ENCODE measurements at places on chromosomes 7 and 10. TPM values are rescaled to one million over a fixed set of nuclear protein-coding genes. Genes with fewer than 3 reads are reported as not detected.
A peak's percentile ranks its signal among the peaks of the same experiment; 100 is the strongest.

DNA sequence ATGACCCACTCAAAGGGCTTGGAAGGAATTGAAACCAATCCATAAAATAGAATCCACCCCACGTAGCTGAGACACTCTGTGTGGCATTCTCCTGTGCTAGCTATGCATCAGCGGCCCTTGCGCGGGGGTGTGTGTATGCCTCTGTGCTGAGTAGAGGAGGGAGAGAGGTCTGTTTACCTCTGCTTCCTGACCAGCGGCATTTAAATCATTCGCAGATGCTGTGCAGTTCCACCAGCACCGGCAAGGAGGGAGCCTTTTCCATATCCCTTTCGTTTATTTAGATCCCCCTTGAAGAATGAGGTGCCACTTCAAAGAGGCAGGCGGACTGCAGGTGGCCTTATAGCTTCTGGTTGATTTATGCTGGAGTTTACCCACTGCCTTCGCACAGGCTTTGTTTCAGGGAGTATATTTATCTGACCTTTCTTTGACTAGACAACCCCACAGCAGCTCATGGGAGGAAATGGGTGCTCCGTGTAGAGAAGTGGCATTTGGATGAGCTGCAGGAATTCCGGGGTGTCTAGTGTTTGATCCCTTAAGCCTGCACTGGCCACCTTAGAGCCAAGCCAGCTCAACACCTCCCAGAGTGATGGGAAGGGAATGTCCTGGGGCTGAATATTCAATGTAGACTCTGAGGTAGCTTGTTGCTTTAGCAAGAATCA, 11.4 kb downstream of the C10orf53 start:
- H3K27ac ChIP-seq: no peak overlapping the region
- no peak overlapping the region for H3K4me3 ChIP-seq
- H3K27me3 ChIP-seq: peaks cover 66% of the 10 kb centered on the region
- peaks cover 6% of the 10 kb centered on the region for H3K36me3 ChIP-seq
- no peak for DNase-seq

DNA sequence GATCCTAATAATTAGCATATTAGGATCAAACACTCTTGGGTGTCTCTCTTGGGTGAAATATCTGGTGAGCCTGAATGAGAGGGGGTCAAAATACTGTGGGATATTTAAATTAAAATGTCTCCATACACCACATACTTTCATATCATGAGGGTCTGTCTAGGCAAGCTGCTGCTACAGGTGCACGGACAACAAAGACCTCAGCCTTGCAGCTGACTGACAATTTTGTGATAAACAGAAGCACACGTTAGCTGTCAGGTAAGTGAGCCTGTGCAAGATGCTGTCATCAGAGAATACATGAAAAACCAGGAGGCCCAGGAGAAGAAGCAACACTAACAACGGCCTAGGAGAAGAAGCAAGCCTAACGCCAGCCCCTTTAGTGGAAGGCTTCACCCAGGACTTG, 247.5 kb downstream of the ADARB2 start:
- peaks cover 20% of the 10 kb centered on the region for H3K27me3 ChIP-seq
- no peak for DNase-seq
- no peak overlapping the region for H3K4me3 ChIP-seq
- H3K4me1 ChIP-seq: no peaks in the 10 kb centered on the region

GRCh38 chr7:41027428-41028115, 675.3 kb downstream of the INHBA start:
- H3K27ac ChIP-seq: no peak overlapping the region
- no peak for DNase-seq
- no peaks in the 10 kb centered on the region for H3K27me3 ChIP-seq
- no peak overlapping the region for H3K4me3 ChIP-seq
- no peaks in the 10 kb centered on the region for H3K36me3 ChIP-seq

- H3K36me3 ChIP-seq: peaks cover 8% of the 10 kb centered on the region
- H3K27ac ChIP-seq: peak overlapping the region; percentile 39
- H3K27me3 ChIP-seq: no peaks in the 10 kb centered on the region
- peaks cover 17% of the 10 kb centered on the region for H3K4me1 ChIP-seq
- DNase-seq: no peak
- no peak overlapping the region for H3K4me3 ChIP-seq
These were observed 26.9 kb downstream of the BAG3 start for GRCh38 chr10:119677904-119678755.

DNA sequence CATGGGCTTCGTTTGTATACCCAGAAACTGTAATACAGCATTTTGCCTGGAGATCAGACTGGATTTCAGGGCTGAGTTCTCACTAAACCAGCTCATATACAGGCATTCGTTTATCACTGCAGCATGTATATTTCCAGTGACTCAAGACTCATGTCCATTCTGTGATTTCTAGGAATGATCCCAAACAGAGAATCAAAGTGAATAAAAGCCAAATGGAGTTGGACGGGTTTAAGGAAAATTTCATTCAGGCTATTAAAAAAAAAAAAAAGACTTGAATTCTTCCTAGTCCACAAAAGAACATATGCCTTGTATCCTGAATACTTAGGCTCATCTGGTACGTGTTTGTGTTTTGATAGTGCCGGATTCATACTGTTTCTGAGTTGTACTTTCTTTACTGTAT, 46.8 kb downstream of the TET1 start:
- no peak for DNase-seq
- H3K4me1 ChIP-seq: peaks cover 11% of the 10 kb centered on the region
- H3K27me3 ChIP-seq: no peaks in the 10 kb centered on the region
- no peak overlapping the region for H3K27ac ChIP-seq

GRCh38 chr10:60453036-60453435, 63.4 kb upstream of the ANK3 start:
- H3K4me3 ChIP-seq: no peak overlapping the region
- no peak for DNase-seq
- H3K36me3 ChIP-seq: peaks cover 2% of the 10 kb centered on the region
- H3K4me1 ChIP-seq: peaks cover 20% of the 10 kb centered on the region
- H3K27me3 ChIP-seq: no peaks in the 10 kb centered on the region

- DNase-seq: no peak
- peaks cover 26% of the 10 kb centered on the region for H3K4me1 ChIP-seq
These were observed 4.6 kb downstream of the GIGYF1 start for GRCh38 chr7:100689230-100690135.

GRCh38 chr10:93248583-93249227, 175.0 kb downstream of the CYP26A1 start:
- no peaks in the 10 kb centered on the region for H3K36me3 ChIP-seq
- DNase-seq: no peak
- H3K4me1 ChIP-seq: no peaks in the 10 kb centered on the region
- no peak overlapping the region for H3K27ac ChIP-seq
- H3K27me3 ChIP-seq: peaks cover 22% of the 10 kb centered on the region

DNA sequence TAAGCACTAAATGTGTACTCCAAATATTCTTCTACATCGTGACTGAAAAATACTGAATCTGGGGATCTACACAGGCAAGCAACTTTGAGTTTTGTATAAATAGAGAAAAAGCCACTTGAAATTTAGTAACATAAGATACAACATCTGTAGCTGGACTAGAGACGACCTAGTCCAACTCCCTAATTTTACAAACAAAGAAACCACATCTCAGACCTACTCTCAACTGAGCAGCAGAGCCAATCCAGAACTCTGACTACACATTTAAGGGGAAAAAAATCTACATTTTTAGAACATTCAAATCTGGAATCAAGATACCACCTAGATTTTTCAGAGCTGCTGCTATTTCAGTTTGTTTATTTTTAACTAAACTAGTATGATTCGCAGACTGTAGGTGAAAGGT, 88.9 kb downstream of the CABCOCO1 start:
- H3K36me3 ChIP-seq: no peaks in the 10 kb centered on the region
- peaks cover 12% of the 10 kb centered on the region for H3K4me1 ChIP-seq
- DNase-seq: no peak
- peak overlapping the region; percentile 27 for H3K27ac ChIP-seq
- no peaks in the 10 kb centered on the region for H3K27me3 ChIP-seq

- H3K27me3 ChIP-seq: peaks cover 14% of the 10 kb centered on the region
- H3K4me1 ChIP-seq: no peaks in the 10 kb centered on the region
- H3K4me3 ChIP-seq: no peak overlapping the region
These were observed 426.8 kb upstream of the FOXK1 start for GRCh38 chr7:4255336-4255735.

GRCh38 chr10:1114719-1115606, 58.8 kb downstream of the WDR37 start:
- H3K36me3 ChIP-seq: peaks cover 12% of the 10 kb centered on the region
- H3K4me3 ChIP-seq: no peak overlapping the region
- H3K27me3 ChIP-seq: no peaks in the 10 kb centered on the region
- DNase-seq: no peak
- H3K27ac ChIP-seq: no peak overlapping the region

DNA sequence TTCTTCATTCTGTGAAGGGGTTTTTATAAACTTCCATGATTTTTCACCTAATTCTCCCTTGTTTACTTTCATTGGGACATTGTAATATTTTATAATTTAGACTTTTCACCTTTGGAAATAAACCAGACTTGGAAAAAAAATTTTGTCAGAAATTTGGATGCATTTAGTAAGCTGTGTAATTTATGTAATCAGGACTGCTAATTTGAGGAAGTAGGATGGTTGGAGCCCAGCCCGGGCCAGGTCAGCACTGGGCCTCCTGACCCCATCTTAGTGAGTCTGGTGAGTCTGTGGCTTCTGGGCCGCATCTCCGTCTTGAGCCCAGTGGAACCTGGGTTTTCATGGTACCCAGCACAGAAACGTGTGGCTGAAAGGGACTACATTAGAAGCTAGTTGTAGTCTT, 27.6 kb upstream of the ZNF32 start:
- no peak overlapping the region for H3K27ac ChIP-seq
- DNase-seq: no peak
- peaks cover 6% of the 10 kb centered on the region for H3K36me3 ChIP-seq
- peaks cover 66% of the 10 kb centered on the region for H3K27me3 ChIP-seq

GRCh38 chr10:119452396-119452795, 90.1 kb downstream of the RGS10 start:
- H3K27ac ChIP-seq: no peak overlapping the region
- no peak for DNase-seq
- no peaks in the 10 kb centered on the region for H3K36me3 ChIP-seq
- H3K27me3 ChIP-seq: no peaks in the 10 kb centered on the region
- H3K4me3 ChIP-seq: no peak overlapping the region

Gene TMEM176B
- not detected for total RNA-seq

Gene VSTM2A
- not detected for total RNA-seq

Gene CPN1
- total RNA-seq: not detected

Gene FASTK
- total RNA-seq: 67.7 TPM
